Testis (tissue), 5 donors: ENCODE measurements at places on chromosomes 3 and 15. TPM values are rescaled to one million over a fixed set of nuclear protein-coding genes. Genes with fewer than 3 reads are reported as not detected.
A peak's percentile ranks its signal among the peaks of the same experiment; 100 is the strongest.

GRCh38 chr3:126935756-126936509 is 47.0 kb upstream of the PLXNA1 start:
- no peak for DNase-seq
- H3K36me3 ChIP-seq, result no peaks in the 10 kb centered on the region
- H3K4me3 ChIP-seq, result no peak overlapping the region
- H3K4me1 ChIP-seq, result peaks cover 6% of the 10 kb centered on the region
- no peaks in the 10 kb centered on the region for H3K27me3 ChIP-seq

- no peak overlapping the region for H3K27ac ChIP-seq
- no peak overlapping the region for H3K4me3 ChIP-seq
These were observed 144.9 kb downstream of the EDEM1 start for GRCh38 chr3:5332270-5332956.

DNA sequence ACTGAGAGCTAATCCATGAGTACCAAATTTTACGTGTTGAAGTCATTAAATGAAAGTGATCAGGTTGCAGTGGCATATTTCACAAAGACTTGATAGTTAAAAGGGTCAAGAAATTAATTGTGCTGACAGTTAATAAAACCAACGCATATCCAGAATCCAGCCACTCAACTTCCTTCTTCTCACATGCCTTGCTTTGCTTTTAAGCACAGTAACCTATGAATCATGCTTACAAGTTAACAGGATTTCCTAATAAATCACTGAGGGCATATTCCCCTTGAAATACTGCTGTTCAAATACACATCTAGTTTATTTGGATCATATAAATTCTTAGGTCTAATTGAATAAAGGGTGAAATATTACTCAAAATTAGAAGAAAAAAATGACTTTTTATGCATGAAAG is 801.5 kb upstream of the EPHA6 start:
- no peaks in the 10 kb centered on the region for H3K27me3 ChIP-seq
- no peaks in the 10 kb centered on the region for H3K4me1 ChIP-seq
- no peak overlapping the region for H3K4me3 ChIP-seq
- DNase-seq, result no peak
- no peak overlapping the region for H3K27ac ChIP-seq

DNA sequence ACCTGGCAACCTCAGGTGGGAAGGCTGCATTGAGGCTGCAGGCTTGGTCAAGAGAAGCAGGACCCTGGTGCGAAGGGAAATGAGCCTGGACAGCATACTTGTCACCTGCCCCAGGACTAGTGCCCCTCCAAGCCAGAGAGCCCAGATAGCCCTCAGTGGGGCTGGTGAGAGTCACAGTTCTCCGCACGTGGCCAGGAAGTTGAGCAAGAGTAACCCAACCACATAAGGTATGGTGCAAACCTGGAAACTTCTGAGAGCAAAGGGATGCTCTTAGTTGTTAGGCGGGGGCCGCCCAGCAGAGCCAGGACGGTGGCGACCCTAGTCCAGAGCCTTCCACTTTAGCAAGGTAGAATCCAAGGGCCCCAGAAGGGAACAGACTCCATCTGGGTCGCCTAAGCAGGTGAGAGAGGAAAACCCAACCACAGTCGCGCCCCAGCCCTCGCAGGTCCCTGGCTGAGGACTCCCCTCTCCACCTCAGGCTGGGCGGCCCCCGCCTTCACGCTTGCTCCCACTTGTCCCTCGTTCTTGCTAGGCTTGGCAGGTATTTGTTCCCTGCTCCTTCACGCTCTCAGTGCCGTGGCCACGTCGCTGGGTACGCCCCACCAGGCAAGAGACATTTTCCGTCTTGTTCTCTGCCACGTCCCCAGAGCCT is 1.1 kb upstream of the VPS18 start:
- peak overlapping the region; percentile 84 for H3K4me3 ChIP-seq
- H3K27ac ChIP-seq, result no peak overlapping the region
- no peaks in the 10 kb centered on the region for H3K27me3 ChIP-seq
- peaks cover 10% of the 10 kb centered on the region for H3K4me1 ChIP-seq

Gene GOLGA8Q
- total RNA-seq, result 7.5 TPM

DNA sequence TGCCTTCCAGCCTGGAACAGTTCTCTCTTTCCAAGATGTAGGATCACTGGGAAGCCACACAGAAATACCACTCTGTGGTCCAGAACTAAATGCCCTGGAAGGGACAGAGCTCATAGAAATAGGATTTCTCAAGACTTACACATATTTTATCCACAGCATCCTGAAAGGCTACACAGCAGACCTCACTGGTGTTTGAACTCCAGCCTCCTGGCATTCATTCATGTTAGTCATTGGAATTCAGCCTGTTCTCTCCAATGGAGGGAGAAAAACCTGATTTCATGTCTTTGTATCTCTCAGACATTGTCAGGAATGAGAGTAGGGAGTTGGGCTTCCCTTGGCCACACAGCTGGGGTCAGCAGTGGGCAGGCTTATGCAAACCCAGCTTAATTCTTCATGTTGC is 121.1 kb upstream of the PPP2R3A start:
- peaks cover 12% of the 10 kb centered on the region for H3K4me1 ChIP-seq
- no peak for DNase-seq
- H3K27ac ChIP-seq, result no peak overlapping the region
- H3K4me3 ChIP-seq, result no peak overlapping the region
- H3K27me3 ChIP-seq, result no peaks in the 10 kb centered on the region

DNA sequence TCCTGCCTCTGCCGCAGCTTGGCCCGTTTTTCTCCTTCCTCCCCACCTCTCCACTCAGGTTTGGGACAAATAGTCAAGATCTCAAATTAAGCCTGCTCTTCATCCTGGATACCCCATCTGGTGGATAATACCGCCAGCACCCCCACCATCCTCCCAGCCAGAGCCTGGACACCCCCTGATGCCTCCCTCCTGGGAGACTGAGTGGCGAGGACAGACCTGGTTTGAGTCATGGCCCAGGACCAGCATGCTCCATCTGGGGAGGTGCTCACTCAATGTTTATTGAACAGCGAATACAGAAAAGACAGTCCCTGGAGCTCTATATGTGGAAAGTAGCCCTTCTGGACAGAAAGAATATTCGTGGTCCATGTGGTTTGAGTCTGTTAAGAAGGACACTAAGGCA is 23.3 kb downstream of the CTSH start:
- H3K4me1 ChIP-seq, result peaks cover 8% of the 10 kb centered on the region
- no peaks in the 10 kb centered on the region for H3K36me3 ChIP-seq
- no peak overlapping the region for H3K4me3 ChIP-seq
- DNase-seq, result no peak
- H3K27me3 ChIP-seq, result no peaks in the 10 kb centered on the region
- H3K27ac ChIP-seq, result no peak overlapping the region

GRCh38 chr3:127014536-127015281 is 31.8 kb downstream of the PLXNA1 start:
- no peaks in the 10 kb centered on the region for H3K4me1 ChIP-seq
- no peaks in the 10 kb centered on the region for H3K36me3 ChIP-seq
- no peak overlapping the region for H3K4me3 ChIP-seq
- DNase-seq, result no peak
- no peaks in the 10 kb centered on the region for H3K27me3 ChIP-seq

GRCh38 chr3:57757642-57758297 is 1.7 kb downstream of the SLMAP start:
- peak overlapping the region; percentile 86 for H3K4me3 ChIP-seq
- no peaks in the 10 kb centered on the region for H3K27me3 ChIP-seq
- no peak overlapping the region for H3K27ac ChIP-seq
- H3K36me3 ChIP-seq, result no peaks in the 10 kb centered on the region
- peaks cover 24% of the 10 kb centered on the region for H3K4me1 ChIP-seq

- no peak for DNase-seq
- H3K4me1 ChIP-seq, result no peaks in the 10 kb centered on the region
- no peaks in the 10 kb centered on the region for H3K36me3 ChIP-seq
- H3K27ac ChIP-seq, result no peak overlapping the region
- H3K27me3 ChIP-seq, result no peaks in the 10 kb centered on the region
These were observed 292.8 kb upstream of the TMC3 start for GRCh38 chr15:81666839-81667238.

DNA sequence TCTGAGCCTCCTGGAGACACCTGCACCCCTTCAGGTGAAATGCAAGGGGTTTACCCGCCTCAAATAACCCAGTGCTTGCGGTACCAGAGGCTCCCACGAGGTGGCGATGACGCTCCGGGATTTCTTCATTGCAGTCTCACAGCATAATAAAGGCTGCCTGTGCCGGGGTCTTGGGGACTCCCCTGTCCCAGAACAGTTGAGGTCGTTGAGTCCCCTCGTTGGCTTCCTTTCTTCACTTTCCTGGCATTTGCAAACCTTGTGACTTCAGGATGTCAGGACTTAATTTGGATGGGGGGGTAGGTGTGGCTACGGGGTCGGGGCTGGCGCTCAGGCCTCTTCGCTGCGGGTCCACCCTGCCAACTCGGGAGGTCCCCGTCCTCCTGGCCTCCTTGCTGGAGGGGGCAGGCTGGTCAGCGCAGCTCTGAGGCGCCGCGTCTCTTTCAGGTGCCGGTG is 1.3 kb downstream of the GNAT1 start:
- H3K4me3 ChIP-seq, result no peak overlapping the region
- DNase-seq, result peak; percentile 80
- H3K27ac ChIP-seq, result no peak overlapping the region
- peaks cover 9% of the 10 kb centered on the region for H3K4me1 ChIP-seq
- H3K36me3 ChIP-seq, result no peaks in the 10 kb centered on the region
- H3K27me3 ChIP-seq, result peaks cover 3% of the 10 kb centered on the region

DNA sequence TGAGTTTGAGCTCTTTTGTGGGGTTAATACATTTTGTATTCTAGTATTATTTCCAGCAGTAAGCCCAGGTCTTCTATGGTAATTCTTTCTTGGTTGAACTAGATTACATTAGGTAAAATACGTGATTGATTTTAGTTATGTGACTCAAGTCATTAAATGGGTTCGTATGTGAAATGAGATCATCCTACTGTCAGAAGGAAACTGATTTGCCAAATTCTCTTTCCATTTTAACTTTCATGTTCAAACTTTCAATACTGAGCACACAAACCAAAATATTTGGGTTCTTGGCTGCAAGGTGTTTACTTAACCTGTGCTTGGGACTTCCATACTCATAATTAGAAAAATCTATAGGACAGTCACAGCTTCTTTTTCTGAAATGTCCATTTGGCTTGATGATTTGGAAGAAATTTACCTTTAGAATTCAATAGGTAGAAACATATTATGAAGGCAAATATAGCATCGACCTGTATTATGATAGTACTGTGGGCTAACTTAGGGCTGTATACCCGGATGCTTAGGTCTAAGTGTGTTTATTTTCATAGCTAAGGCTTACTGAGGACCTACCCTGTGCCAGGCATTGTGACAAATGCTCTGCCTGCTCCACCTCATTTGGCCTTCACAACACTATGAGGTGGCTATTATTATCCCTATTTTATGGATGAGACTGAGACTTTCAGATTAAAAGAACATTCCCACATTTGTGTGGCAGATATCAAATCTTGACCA is 631.8 kb upstream of the GRM7 start:
- no peaks in the 10 kb centered on the region for H3K4me1 ChIP-seq
- no peaks in the 10 kb centered on the region for H3K36me3 ChIP-seq
- no peak overlapping the region for H3K27ac ChIP-seq
- H3K27me3 ChIP-seq, result no peaks in the 10 kb centered on the region

Gene PRTG
- total RNA-seq, result 26.3 TPM

Gene RBM5
- total RNA-seq, result 368 TPM

GRCh38 chr3:89679686-89680085 is 572.3 kb downstream of the EPHA3 start:
- no peaks in the 10 kb centered on the region for H3K36me3 ChIP-seq
- no peak for DNase-seq
- no peaks in the 10 kb centered on the region for H3K27me3 ChIP-seq
- no peak overlapping the region for H3K4me3 ChIP-seq
- no peaks in the 10 kb centered on the region for H3K4me1 ChIP-seq

DNA sequence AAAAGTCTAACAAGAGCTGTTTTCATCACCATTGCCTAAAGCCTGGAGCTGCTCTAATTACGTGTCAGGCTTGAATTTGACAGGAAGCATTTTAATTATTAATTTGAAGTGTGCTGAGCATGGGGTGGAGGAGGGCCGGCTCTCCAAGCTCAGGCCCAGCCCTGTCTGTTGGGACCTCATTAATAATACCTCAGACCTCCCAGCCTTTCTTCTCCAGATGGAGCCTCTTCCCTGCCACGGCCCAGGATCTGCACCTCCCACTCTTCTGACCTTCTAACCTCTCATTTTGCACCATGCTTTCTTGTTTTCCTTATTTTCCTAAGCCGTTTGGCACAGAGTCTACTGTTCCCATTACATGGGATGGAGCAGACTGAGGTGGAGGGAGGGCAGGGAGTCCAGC is 30.0 kb downstream of the INSYN1 start:
- no peaks in the 10 kb centered on the region for H3K27me3 ChIP-seq
- H3K4me1 ChIP-seq, result peaks cover 17% of the 10 kb centered on the region
- no peak overlapping the region for H3K27ac ChIP-seq

DNA sequence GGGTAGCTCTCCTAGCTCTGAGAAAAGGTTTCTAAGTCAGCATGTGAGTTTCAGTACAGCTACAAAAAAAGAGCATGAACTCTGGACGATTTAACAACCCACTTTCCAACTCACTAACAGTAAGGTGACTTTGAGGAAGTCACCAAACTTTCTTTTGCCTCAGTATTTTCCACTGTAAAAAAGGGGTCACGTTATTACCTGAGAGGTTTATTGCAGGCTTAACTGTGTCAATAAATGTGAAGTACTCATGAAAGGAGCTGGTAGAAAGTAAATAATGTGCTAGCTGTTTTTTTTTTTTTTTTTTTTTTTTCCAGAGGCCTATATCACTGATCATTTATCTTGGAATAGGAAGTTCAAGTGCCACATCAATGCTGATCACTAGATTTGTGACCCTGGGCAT is 89.3 kb downstream of the PLSCR2 start:
- H3K27me3 ChIP-seq, result no peaks in the 10 kb centered on the region
- H3K27ac ChIP-seq, result no peak overlapping the region
- H3K4me3 ChIP-seq, result no peak overlapping the region
- no peaks in the 10 kb centered on the region for H3K36me3 ChIP-seq
- H3K4me1 ChIP-seq, result peaks cover 6% of the 10 kb centered on the region

Gene MEX3B
- 109 TPM for total RNA-seq

GRCh38 chr3:3366386-3366785 is 186.9 kb upstream of the CRBN start:
- no peak for DNase-seq
- H3K4me1 ChIP-seq, result no peaks in the 10 kb centered on the region
- H3K36me3 ChIP-seq, result no peaks in the 10 kb centered on the region
- H3K27ac ChIP-seq, result no peak overlapping the region

DNA sequence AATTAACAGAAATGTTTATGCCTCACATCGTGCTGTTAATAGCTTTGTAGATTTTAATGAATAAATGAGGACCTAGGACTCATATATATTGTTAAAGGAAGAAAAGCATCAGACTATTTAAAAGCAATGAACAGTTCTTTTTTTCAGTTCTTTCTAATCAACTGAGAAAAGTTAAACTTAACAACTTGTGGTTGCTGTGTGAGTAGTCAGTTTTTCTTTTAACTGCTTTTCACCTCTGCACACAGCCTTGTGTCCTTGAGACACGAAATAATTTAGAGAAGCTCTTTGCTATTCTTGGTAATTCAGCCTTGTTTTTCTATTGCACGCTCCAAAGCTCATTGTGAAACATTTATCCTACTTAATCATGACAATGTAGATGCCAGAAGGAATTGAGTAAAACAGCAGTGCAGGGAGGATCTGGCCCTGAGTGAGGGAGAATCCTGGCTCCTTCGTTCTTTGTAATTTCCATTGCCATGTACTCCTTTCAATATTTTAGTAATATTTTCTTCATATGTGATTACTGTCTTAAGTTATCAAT is 499.0 kb downstream of the PYDC2 start:
- no peak for DNase-seq
- no peak overlapping the region for H3K4me3 ChIP-seq
- H3K27me3 ChIP-seq, result no peaks in the 10 kb centered on the region
- H3K4me1 ChIP-seq, result peaks cover 4% of the 10 kb centered on the region
- no peaks in the 10 kb centered on the region for H3K36me3 ChIP-seq
- peak overlapping the region; percentile 61 for H3K27ac ChIP-seq
